ENCODE measurements at places on chromosomes 11 and 22.

DNA sequence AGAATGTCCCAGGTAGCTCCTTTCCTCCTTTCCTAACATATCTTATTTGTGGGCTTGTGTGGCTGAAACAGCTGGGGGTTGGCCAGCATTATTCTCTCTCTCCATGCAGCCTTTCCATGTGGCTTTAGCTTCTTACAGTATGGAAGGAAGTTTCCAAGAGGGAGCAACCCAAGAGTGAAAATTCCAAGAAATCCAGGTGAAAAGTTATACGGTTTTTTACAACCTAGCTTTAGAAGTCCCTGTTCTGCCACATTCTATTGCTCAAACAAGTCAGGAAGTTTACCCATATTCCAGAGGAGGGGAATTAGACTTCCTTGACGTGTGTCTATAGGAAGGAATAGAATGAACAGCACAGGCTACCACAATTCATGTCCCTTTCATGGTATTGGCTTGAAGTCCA is 10.0 kb upstream of the SWAP70 start:
- no peak for DNase-seq

DNA sequence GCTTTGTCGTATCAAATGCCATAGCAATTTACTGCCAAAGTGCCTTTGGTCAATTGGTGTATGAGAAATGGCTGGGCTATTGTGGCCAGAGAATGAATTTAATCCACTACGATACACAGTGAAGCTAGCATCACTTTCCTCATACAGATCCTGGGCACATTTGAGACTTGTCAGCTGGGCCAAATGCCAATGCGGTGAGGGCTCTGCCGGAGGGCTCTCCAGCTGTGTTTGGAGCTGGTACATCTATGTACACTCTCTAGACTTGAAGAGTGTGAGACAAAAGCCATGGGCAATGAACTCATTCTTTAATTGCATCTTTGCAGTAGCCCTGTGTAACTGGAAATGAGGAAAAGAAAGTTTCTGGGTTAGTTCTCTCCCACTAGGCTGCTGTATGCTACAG is 1052.9 kb downstream of the NTM start:
- no peak for DNase-seq

DNA sequence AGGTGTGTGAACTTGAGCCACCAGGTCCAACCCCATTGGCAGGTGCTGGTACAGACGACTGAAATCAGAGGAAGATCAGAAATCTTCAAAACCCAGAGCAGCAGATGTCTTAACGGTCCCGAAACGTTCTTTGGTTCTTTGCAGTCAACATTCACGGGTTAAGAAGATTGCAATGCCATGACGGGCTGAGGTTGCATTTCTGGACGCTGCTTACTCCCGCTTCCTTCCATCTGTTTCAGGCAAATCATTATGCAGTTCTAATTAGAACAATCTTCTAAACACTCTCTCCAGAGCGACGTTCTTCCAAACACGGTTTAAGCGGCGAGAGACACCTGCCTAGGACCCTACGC is 492 bp upstream of the LUZP2 start:
- DNase-seq, result no peak

GRCh38 chr11:79119491-79120284 is 321.1 kb downstream of the TENM4 start:
- no peak for DNase-seq

GRCh38 chr11:75308116-75308515 is 43.3 kb downstream of the ARRB1 start:
- no peak for DNase-seq

DNA sequence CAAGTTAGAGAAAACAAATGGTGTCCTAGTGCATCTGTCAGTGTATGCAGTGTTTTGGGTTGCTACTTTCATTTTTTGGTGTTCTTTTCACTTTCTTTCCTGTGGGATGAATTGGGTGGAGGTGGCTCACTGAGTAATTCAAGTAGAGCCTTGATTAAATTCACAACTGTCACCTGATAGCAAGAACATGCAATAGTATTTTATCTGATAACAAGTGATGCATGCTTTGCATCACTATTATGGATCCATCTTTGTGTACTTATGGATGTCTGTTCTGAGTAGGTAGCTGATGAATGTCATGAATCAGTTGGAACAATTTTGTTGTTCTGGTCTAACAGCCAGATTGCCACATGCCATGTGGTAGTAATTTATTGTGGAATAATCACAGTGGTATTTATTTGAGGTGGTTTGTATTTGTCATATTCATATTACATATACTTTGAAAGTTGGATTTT is 87.5 kb downstream of the DDX10 start:
- no peak for DNase-seq

DNA sequence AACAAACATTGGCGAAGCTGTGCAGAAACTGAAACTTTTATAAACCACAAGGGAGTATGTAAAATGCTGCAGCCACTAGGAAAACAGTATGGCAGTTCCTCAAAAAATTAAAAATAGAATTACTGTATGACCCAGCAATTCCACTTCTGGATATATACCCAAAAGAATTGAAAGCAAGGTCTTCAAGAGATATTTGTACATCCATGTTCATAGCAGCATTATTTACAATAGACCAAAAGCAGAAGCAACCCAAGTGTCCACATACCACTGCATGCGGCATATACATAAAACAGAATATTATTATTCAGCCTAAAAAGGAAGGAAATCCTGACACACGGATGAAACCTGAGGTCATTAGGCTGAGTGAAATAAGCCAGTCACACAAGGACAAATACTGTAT is 85.8 kb downstream of the RELT start:
- DNase-seq, result no peak

DNA sequence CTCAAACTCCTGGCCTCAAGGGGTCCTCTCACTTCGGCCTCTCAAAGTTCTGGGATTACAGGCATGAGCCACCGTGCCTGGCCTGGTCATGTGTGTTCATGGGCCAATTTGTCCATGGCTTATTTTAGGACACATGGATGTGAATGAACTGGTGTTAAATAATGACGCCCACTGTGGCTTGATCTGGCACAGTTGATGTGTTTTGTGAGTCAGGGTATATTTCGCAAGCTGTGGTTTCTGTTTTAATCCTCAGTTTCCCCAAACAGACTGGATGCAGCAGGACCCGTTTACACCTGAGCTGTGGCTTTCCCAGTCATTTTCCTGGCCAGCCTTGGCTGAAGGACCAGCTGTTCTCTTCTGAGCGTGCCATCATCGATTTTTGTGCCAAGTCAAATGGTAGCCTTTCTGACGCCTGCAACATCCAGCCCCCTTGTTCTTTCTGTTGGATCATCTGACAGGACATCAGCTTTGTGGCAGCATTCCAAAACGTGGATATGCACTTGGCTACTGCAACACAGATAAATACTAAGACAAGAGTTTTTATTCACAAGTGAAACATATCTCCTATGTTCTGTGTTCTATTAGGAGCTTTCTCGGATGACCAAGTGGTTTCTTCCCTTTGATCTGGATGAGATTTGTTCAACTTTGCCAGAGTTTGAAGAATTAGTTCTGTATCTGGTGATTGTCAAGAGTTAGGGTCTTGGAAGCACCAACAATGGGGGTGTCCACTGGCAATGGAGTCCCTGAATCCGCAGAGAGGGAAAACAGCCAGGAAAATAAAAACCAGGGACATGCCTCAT is 40.0 kb upstream of the SEPTIN5 start:
- no peak for DNase-seq

GRCh38 chr22:24433001-24433827 is 5.8 kb downstream of the ADORA2A start:
- no peak for DNase-seq

GRCh38 chr11:129728581-129728980 is 87.1 kb upstream of the TMEM45B start:
- DNase-seq, result no peak

- DNase-seq, result no peak
Observed at GRCh38 chr11:4066910-4067309, 27.7 kb upstream of the RRM1 start.

DNA sequence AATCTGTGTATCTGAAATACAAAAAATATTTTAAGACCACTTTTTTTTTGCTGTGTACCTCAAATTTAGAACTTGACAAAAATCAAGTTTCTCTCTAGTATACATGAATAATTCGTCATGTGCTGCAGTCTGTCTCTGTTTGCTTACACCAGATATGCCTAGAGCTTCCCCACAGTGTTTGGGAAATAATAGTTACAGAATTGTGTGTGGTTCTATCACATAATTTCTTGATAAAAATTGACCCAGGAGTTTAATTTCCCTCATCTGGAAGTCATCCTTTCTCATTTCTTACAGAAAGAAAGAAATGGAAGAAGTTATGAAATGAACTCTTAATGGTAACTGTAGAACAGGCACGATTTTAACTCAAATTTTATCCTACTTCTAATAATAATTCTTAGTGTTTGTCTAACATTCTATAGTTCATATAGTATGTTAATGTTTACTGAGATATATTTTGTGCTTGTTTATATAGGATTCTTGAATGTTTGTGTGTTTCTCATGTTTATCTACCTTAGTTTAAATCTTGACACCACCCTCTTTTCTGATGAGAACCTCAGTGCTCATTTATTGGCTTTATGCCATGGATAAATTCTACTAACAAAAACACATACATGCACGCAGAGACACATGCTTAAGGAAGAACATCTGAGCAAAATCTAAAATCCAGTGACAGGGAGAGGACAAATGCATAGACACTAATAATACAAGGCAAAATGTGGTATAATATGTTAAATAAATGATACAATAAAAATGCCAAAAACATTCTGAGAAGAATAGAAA is 61.4 kb upstream of the CTSC start:
- DNase-seq, result no peak

- no peak for DNase-seq
Observed at GRCh38 chr11:124877910-124878758, 12.9 kb downstream of the ROBO3 start.

- peak; percentile 35 for DNase-seq
Observed at GRCh38 chr22:22357024-22357883, 112.7 kb downstream of the VPREB1 start.

DNA sequence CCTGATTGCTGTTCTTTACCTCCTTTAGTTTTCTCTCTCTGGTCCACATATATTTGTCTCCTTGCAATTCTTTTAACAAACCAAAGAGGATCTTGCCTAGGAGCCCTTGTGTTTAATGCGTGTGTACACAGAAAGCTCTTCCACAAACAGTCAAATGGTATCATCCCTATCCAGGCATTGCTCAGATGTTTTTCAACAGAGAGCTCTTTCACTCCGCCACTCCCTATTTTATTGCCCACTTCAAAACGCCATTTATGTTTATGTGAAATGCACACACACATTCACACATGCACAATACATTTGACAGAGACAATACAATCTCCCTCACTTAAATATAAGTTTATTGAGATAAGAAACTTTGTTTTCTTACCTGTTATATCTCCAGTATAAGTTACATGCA is 4.7 kb downstream of the OR5AP2 start:
- DNase-seq, result no peak

- DNase-seq, result no peak
Observed at GRCh38 chr11:59030037-59030436, 56.1 kb upstream of the GLYATL1B start.

DNA sequence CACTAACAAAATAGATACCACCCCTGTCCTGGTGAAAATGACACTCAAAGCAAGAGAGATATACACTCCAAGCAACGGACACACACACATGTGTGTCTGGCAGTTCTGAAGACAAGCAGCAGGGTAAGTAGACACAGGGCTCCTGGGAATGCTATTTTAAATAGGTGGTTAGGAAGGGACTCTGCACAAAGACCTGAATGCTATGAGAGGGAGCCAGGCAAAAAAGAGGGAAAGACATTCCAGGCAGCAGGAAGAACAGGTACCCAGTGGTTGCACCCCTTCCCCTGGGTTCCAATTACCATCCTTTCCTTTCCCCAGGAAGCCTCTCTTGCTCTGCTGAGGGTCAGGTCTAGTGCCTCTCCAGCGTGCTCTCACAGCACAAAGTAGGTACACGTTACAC is 3.0 kb downstream of the UFD1 start:
- no peak for DNase-seq

DNA sequence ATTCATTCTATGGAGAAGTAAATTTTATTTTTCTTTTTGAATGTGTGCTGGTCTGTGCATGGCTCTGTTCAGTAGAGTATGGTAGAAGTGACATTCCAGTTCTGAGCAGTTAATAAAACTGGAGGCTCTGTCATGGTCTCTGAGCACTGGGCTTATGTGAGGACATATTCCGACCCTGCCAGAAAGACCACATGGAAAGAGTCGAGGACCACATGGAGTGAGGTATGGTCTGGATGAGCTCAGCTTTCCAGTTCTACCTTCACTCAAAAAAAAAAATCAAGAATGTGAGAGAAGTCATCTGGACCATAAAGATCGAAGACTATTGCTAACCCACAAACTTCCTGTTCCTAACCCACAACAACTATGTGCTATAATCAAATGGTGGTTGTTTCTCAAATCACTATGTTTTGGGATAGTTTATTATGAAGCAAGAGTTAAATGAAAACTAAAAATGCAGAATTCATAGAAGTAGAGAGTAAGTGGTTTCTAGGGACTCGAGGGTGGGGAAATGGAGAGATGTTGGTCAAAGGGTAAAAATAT is 534.2 kb upstream of the ANO5 start:
- no peak for DNase-seq

- no peak for DNase-seq
Observed at GRCh38 chr22:45683248-45683647, 11.6 kb downstream of the ATXN10 start.

DNA sequence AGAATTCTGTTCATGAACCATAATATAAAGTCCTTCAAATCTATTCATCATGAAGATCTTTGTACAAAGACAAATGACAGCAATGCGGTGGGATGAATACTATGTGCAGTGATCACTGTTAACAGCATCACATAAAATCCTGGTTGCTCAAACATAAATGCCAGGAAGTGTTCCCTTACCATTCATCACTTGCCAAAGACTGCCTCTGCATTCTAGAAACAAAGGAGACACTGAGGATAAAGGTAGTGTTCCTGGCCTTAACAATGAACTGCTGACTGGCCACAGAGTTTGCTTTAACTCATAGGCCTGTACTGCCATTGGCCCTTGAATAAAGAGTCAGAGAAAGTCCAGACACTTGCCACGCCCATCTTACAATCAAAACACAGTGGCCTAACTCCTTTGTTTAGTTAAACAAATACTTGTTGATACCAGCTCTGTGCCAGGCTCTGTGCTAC is 29.5 kb downstream of the C2CD3 start:
- no peak for DNase-seq

DNA sequence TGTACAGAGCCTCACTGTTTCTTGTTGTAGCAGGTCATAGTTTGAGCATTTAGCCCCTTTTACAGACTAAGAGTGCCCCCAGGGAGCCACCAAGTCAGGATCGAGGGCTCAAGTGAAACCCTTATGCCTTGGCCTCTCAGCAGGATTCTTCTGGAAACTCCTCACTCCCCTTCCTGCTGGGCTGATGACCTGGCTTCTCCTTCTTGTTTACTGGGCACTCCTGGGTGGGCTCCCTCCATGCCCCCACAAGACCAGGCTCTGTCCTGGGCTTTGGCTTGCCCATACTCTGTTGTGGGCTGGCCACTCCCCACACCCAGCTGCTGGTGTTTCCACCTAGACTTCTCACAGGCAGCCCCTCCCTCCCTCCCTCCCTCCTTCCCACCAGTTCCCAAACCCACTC is 69.6 kb downstream of the MED15 start:
- no peak for DNase-seq
